ENCODE measurements at places on chromosomes 2 and 18.

DNA sequence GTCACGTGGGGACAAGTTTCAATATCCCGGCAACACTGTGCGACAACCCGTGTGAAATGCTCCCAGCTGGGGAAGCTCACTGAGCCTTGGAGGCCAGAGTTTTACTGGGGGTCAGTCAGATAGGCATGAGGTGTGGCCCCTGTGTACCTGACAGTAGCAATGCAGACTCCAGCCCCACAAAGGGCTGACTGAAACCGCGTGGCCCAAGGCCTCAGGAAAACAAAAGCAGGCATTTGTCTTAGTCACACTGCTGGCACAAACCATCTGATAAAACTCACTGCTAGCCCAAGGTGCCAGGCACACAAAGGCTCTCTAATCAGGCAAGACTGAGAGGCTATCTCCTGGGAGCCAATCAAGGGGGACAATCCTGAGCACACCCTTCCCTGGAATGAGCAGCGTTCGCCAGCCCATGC lies 786.6 kb upstream of the RAB6C start:
- DNase-seq, result no peak

GRCh38 chr2:32250290-32250689 lies 14.4 kb downstream of the NLRC4 start:
- DNase-seq, result no peak

- DNase-seq, result no peak
Observed at GRCh38 chr2:102184568-102184967, 2.3 kb upstream of the IL1RL2 start.

DNA sequence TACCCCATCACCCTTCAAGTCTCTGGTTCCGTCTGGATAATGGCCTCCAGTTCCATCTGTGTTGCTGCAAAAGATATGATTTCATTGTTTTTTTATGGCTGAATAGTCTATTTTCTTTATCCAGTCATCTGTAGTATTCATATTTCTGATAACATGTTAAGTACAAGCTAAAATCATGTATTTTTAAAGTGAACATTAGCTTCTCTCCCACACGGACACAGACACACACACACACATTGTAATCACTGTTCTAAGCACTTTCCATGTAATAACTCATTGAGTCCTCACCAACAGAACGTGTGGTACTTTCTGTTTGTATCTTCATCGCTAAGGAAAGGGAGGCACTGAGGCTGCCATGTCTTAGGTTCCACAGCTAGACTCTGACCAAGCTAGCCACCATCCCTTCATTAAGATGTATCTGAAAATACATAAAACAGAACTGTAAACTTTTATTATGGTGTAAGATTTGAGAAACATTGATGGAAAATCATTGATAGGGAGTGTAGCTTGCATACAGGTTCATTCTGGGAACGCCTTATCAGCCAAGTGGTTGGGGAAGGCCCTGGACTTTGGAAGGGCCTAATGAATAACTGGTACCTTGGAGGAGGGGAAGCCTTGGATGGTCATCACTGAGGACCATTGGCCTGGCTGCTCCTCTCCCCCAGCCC lies 8.1 kb downstream of the NCK2 start:
- no peak for DNase-seq

DNA sequence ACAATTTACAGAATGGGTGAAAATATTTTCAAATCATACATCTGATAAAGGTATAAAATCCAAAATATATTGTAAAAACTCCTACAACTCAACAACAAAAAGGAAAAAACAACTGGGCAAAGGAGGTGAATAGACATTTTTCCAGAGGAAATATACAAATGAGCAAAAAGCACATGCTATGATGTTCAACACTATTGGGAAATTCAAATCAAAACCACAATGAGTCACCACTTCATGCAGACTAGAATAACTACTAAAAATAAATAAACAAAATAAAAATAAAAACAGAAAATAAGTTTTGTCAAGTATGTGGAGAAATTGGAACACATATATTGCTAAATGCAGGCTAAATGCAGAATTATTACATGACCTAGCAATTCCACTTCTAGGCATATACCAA lies 120.9 kb downstream of the FSIP2 start:
- no peak for DNase-seq

GRCh38 chr18:62526098-62527025 lies 3.5 kb downstream of the ZCCHC2 start:
- peak; percentile 67 for DNase-seq

DNA sequence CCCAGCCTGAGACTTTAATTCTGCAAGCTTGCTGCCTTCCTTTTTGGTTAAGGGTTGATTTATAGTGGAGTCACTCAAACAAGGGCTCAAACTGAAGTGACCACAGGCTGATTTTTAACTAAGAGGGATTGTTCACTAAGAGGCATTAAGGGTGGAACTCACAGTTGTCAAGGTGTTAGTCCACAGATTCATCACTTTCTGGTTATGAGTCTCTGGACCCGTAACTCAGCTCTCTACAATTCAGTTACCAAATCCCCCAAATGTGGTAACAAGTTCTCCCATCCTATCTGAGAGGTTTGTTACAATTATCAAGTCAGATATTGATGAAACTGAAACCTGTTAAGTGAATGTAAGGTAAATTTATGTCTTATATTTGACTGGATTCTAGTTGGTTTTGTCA lies 185.9 kb upstream of the KLHL14 start:
- DNase-seq, result no peak

- no peak for DNase-seq
Observed at GRCh38 chr18:14945984-14946383, 198.0 kb downstream of the ANKRD30B start.

GRCh38 chr2:203997481-203997880 lies 60.9 kb downstream of the ICOS start:
- no peak for DNase-seq

- no peak for DNase-seq
Observed at GRCh38 chr2:102499558-102499957, 26.5 kb downstream of the SLC9A4 start.

GRCh38 chr2:62236499-62236898 lies 40.6 kb downstream of the B3GNT2 start:
- no peak for DNase-seq

- DNase-seq, result no peak
Observed at GRCh38 chr2:233058717-233059546, 1.2 kb upstream of the INPP5D start.

DNA sequence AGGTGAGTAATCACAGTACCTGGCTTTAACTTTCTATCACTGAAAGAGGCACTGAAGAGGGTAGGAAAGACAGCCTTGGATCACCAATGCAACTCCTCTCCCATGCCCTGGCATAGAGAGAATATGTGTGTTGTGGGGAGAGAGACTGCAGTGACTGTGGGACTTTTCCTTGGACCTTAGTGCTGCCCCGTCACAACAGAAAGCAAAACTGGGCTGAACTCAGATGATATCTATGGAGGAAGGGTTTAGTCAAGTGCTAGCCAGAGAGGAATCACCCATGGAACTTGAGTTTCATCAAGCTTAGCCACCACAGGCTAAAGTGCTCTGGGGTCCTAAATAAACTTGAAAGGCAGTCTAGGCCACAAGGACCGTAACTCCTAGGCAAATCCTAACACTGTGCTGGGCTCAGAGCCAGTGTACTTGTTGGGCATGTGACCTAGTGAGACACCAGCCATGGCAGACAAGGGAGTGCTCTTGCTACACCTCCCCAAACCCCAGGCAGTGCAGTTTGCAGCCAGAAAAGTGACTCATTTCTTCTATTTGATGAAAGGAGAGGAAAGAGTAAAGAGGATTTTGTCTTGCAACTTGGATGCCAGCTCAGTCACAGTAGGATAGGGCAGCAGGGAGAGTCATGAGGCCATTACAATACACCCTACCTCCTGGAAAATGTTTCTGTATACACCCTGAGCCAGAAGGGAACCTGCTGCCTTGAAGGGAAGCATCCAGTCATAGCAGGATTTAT lies 105.8 kb upstream of the SPOPL start:
- no peak for DNase-seq

DNA sequence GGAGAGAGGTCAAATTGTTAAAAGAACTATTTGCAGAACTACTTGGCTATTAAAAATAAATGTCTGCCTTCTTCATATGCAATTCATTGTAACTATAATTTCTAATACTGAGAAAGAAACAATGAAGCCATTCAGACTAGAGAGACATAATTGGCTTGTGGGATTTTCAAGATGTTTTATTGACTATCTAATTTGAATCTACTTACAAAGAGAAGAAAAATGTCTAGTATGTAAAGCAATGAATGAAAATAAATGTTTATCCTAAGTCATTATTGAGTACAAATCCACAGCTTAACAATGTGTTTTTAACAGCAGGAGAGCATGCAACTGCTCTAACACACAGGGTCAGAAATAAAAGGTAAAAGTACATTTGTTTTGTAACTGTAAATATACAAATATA lies 19.2 kb downstream of the RMP24 start:
- DNase-seq, result no peak

DNA sequence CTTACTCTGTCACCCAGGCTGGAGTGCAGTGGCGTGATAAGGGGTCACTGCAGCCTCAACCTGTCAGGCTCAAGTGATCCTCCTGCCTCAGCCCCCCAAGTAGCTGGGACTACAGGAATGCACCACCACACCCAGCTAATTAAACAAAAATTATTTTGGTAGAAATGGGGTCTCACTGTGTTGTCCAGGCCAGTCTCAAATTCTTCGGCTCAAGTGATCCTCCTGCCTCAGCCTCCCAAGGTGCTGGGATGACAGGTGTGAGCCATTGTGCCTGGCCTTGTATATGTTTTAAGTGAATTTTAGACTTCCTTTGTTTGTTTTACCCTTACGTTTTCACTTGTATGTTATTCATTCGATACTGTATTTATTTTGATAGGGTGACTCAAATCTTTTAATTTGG lies 34.7 kb upstream of the ITSN2 start:
- no peak for DNase-seq

DNA sequence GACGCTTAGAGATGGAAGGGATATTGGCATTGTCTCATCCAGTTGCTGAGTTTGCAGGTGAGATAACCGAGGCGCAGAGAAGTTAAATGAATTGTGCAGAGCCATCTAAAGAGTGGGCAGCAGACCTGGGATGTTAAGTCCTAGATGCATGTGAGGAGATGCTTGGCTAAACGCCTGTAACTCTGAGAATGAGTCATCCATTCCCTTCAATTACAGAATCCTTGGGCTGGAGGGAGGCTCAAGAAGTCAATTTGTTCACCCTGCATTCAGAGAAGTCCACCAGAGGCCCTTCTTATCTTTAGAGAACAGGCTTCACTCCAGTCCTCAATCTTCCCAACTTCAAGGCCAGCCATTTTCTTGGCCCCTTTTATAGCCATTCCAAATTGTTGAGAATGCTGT lies 1.6 kb downstream of the EHD3 start:
- no peak for DNase-seq

DNA sequence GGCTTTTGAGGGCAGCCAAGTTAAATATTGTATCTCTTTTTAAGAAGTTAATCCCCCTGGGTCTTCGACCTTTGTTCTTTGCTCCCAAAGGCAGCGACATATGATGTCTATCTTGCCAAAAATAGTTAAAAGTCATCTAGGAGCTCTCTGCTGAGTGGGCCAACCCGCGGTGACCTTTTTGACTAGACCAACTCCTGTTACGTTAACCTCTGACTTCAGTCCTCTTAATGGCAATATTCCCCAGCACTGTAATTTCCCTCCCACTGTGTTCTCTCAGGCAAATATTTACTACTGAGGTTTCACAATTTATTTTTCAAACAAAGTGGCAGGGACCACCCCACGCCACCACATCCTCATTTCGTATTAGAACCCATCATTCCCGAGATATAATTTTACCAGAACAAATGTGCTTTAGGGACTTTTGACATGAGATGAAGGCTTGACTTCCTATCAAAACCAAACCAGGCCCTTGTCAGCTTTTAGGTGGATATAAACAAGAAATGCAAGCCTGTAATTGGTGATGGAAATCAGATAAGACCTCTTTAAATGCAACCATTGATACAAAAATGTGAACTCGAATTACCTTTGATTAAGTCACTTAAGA lies 764.7 kb downstream of the SATB2 start:
- DNase-seq, result no peak

- no peak for DNase-seq
Observed at GRCh38 chr2:24466871-24467870, 23.9 kb upstream of the NCOA1 start.

- DNase-seq, result no peak
Observed at GRCh38 chr2:146748046-146748445, 1096.8 kb upstream of the ACVR2A start.

- DNase-seq, result no peak
Observed at GRCh38 chr18:23257686-23258565, 122.6 kb downstream of the CABLES1 start.

GRCh38 chr2:189505492-189505891 lies 64.2 kb downstream of the WDR75 start:
- no peak for DNase-seq

DNA sequence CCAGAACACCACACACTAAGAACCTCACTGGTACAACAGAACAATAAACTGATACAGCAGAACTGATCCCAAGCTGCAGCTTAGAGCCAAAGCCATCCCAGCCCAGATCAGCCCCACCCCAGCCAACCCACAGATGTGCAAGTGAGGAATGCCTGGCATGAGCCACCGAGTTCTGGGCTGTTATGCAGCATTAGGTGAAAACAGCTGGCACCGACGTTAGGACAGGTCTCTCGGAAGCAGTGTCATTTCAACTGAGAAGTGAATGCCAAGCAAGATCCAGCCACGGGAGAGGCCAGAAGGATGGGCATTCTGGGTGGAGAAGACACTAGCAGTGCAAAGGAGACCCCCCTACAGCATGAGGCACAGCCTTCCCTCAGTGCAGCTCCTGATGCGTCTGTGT lies 38.9 kb downstream of the ADCY3 start:
- no peak for DNase-seq

GRCh38 chr2:218988650-218989049 lies 3.7 kb upstream of the FEV start:
- DNase-seq, result no peak

GRCh38 chr18:66558773-66559172 lies 45.1 kb downstream of the CDH19 start:
- no peak for DNase-seq

- DNase-seq, result no peak
Observed at GRCh38 chr2:12700989-12701388, 15.7 kb upstream of the TRIB2 start.

DNA sequence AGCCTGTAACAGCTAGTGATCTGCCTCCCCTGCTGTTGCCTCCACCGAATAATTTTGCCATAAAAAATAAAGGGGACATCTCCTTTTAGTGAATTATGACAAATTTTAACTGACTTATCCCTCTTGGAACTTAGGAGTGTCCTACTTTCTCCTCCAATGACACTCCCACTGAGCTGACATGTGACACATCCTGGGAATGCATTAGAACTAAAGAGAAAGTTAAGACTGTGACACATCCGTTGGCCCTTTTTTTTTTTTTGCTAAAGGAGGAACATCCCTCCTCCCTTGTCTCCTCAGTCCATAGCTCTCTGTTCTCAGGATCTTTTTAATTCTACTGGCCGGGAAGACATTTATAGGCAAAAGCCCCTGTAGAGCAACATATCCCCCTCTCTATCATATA lies 268.2 kb downstream of the NRXN1 start:
- no peak for DNase-seq

GRCh38 chr2:20401489-20401835 lies 45.4 kb upstream of the RHOB start:
- DNase-seq, result no peak

DNA sequence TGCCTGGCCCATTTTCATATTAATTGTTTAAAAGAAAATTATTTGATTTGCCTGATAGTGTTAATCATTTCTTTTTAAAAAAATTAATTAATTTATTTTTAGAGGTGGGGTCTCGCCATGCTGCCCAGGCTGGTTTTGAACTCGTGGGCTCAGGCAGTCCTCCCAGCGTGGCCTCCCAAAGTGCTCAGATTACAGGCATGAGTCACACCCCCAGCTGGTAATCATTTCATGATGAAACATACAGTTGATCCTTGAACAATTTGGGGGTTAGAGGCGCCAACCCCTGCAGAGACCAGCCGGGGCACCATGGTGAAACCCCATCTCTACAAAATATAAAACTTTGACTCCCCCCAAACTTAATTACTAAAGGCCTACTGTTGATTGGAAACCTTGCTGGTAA lies 7.9 kb downstream of the GPN1 start:
- DNase-seq, result no peak
